Bronchial smooth muscle cell (primary cell): ENCODE measurements at places on chromosomes 5 and 9. TPM values are rescaled to one million over a fixed set of nuclear protein-coding genes. Genes with fewer than 3 reads are reported as not detected.

The AQP3 gene
- 6.6 and 11.2 TPM in 2 replicates for total RNA-seq

The ORM2 gene
- not detected in 2 replicates for total RNA-seq

The TUT7 gene
- total RNA-seq, result 41.3 and 44.4 TPM in 2 replicates

The TOMM5 gene
- total RNA-seq, result 148 and 160 TPM in 2 replicates

The GLRA1 gene
- not detected in 2 replicates for total RNA-seq

The SHISAL2B gene
- 0.16 TPM in 1 of 2 replicates, not detected in the other for total RNA-seq

The HTR1A gene
- total RNA-seq, result not detected in 2 replicates

The SLCO4C1 gene
- total RNA-seq, result under 0.01 TPM in 1 of 2 replicates, not detected in the other

The FAM169A gene
- total RNA-seq, result 0.16 and 0.17 TPM in 2 replicates

The PTBP3 gene
- 5.3 and 8.7 TPM in 2 replicates for total RNA-seq

The ANKRD31 gene
- total RNA-seq, result 0.09 and 0.16 TPM in 2 replicates

The RBM22 gene
- 12.0 and 12.5 TPM in 2 replicates for total RNA-seq

The SAXO1 gene
- total RNA-seq, result 0.09 and 0.16 TPM in 2 replicates

The PCDHGA12 gene
- total RNA-seq, result 7.4 and 15.8 TPM in 2 replicates

The TICAM2 gene
- 3.0 and 4.1 TPM in 2 replicates for total RNA-seq
